ENCODE measurements at places on chromosomes 12 and 14.

GRCh38 chr12:82458101-82458500, 99.8 kb downstream of the METTL25 start:
- DNase-seq = no peak

DNA sequence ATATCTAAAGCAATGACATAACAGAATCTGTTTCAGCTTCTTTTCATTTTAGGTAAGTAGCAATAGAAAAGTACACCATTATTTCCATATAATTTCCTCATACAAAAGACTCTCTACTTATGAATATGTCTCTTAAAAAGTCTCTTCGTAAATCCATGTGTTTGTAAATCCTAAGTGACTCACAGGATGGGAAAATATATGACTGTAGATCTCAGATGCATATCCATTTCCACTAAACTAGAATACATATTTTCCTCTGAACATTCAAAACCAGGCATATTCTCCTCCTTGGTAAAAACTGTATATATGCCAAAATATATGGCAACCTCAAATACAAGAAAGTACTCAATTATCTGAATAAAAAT, 93.6 kb downstream of the TXNDC16 start:
- no peak for DNase-seq

DNA sequence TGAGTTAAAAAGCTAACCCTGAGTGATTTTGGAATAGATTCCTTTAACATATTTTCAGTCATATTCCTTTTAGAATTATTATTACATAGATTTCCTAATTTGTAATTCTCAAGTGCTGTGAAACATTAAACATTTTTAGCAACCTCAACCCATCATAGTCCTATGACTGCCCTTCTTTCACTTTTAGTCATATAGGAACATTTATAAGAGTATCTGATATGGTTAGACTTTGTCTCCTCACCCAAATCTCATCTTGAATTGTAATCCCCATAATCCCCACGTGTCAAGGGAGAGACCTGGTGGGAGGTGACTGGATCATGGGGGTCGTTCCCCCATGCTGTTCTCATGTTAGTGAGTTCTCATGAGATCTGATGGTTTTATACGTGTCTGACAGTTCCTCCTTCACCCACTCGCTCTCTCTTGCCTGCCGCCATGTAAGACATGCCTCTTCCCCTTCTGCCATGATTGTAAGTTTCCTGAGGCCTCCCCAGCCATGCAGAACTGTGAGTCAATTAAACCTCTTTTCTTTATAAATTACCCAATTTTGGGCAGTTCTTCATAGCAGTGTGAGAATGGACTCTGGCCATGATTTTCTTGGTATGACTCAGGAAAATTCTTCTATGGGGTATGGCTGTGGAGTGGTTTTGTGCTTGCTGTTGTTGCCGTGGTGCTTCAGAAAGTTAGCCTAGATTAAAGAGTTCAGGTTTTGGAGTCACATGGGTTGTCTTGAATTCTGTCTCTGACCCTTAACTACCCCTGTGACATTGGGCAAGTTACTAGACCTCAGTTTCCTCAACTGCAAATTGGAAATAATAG, 83.9 kb downstream of the FUT8 start:
- no peak for DNase-seq

GRCh38 chr14:41860586-41860985, 253.9 kb downstream of the LRFN5 start:
- no peak for DNase-seq

DNA sequence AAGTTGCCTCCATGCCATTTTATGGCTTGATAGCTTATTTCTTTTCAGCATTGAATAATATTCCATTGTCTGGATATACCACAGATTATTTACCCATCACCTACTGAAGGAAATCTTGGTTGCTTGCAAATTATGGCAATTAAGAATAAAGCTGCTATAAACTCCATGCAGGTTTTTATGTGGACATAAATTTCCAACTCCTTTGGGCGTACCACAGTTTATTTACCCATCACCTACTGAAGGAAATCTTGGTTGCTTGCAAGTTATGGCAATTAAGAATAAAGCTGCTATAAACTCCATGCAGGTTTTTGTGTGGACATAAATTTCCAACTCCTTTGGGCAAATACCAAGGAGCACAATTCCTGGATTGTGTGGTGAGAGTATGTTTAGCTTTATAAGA, 12.6 kb upstream of the PLEKHH1 start:
- DNase-seq = no peak
